ENCODE measurements at places on chromosomes 2 and 18.
A peak's percentile ranks its signal among the peaks of the same experiment; 100 is the strongest.

DNA sequence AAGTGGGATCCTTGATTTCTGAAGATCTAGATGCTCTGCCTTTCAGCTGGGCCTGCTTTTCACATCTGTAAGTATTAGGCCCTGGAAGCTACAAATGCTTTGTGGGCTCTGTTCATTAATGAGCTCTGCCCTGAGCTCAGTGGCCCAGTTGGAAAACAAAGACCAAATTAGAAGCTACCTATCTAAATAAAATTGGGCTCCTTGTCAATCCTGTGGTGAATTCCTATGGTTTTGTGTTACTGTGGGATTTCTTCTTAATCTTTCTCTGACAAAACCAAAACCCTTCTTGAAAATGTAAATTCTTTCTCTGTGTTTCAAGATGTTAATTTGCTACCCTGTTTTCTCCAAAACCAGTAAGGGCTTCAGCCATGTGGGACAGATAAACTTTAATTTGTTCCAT, 219.0 kb upstream of the HS6ST1 start:
- DNase-seq: no peak

DNA sequence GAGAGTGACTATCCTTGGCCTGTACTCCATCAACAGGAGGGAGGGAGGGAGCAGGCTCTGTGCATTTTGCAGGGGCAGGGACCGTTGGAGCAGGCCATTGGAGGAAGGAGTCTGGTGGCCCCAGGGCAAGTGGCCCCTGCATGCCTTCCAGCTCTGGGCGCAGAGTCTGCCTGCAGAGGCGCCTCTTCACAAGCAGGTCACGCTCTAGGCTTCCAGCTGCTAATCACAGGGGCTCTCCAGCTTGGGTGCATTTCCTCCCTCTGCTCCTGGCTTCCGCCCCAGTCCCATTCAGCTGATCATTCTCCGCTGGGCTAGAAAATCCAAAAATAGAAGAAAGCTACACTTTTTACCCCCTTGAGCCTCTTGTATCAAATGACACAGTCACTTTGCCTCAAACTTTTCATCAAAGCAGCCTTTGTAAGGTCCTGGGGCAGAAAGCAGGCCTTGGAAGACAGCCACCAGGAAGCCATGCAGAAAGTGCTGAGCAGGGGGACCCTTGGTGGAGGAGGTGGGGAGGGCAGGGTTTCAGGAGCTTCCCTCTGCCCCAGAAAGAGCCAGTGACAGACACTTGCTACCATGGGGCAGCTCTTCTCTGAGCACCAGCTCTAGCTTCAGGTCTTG, 11.3 kb downstream of the TMEM247 start:
- peak; percentile 31 for DNase-seq

GRCh38 chr2:241224851-241225438, 36.5 kb downstream of the ANO7 start:
- DNase-seq: no peak

DNA sequence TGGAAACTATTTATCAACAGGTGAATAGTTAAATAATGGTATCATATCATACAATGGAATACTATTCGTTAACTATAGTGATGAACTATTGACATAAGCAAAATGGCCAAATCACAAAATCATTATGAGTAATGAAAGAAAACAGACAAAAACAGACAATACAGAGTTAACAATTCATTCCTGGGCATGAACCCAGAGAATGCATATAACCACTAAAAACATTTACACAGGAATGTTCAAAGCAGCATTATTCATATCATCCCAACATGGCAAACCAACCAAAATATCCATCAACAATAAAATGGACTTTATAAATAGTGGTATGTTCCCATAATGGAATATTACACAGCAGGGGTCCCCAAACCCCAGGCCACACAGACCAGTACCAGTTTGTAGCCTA, 131.2 kb upstream of the CYP1B1 start:
- peak; percentile 64 for DNase-seq

DNA sequence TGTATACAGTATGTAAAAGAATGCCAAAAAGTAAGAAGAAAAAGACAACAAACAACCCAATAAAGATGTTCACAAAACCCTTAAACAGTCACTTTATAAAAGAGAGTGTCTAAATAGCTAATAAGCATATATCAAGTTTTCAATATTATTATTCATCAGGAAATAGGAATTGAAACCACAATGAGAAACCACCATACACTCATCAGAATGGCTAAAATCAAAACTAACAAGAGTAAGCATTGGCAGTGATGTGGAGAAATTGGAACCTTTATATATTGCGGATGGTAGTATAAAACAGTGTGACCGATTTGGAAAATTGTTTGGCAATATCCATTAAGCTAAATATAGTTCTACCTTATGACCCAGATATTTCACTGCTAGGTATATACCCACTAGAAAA, 20.5 kb upstream of the TGFA start:
- DNase-seq: no peak

DNA sequence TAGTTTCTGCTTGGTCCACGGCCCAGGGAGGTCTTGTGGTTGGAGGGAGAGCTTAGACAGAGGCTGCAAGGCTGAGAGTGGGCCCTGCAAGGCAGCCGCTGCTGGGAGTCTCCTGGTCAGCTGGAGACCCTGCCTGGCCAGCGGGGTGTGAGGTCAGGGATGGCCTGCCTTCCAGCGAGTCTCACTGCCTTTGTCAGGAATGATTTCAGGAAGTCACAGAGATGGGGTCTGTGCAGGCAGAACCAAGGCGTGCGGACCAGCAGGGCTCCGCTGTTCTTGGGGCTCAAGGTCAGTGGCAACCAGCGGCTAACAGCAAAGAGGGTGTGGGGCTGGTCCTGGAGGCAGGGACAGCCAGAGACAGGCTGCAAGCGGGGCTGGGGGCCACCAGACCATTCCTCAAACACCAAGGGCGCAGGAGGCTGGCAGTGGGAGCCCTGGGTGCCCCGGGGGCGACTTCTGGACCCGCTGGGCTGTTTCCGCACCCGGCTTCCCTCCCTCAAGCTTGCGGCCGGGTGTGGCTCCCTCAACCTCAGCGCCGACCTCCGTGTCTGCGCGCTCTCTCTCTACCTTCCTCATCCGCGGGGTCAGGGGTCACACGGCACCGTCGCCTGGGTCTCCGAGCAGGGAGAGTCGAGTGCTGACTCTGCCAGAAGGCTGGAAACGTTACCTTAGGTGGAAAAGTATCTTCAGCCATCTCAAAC, 124.5 kb upstream of the CTDP1 start:
- DNase-seq: no peak
